ENCODE measurements at places on chromosomes 11 and 22. TPM values are rescaled to one million over a fixed set of nuclear protein-coding genes. Genes with fewer than 3 reads are reported as not detected.

- no peaks in the 10 kb centered on the region for H3K4me1 ChIP-seq
- H3K4me3 ChIP-seq, result no peak overlapping the region
- no peaks in the 10 kb centered on the region for H3K27me3 ChIP-seq
- H3K36me3 ChIP-seq, result no peaks in the 10 kb centered on the region
These were observed 272.5 kb downstream of the SBF2 start for GRCh38 chr11:10021563-10021962.

DNA sequence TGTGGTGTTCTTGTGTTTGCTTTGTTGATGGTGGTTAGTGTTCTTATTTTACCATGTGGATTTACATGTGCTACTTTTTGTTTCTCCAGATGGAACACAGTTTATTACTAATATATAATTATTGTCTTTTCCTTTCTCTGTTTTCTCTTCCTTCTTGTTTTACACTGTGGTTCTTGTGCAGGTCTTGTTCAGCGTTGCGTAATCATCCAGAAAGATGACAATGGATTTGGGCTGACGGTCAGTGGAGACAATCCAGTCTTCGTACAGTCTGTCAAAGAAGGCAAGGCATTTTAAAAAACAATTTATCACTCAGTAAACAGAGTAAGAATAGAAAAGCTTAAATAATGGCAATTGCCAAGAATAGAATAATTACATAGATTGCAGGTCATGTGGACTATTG, 84.4 kb downstream of the ARHGEF12 start:
- no peak overlapping the region for H3K4me3 ChIP-seq
- H3K27me3 ChIP-seq, result no peaks in the 10 kb centered on the region
- H3K36me3 ChIP-seq, result no peaks in the 10 kb centered on the region
- no peaks in the 10 kb centered on the region for H3K4me1 ChIP-seq
- H3K27ac ChIP-seq, result no peak overlapping the region

DNA sequence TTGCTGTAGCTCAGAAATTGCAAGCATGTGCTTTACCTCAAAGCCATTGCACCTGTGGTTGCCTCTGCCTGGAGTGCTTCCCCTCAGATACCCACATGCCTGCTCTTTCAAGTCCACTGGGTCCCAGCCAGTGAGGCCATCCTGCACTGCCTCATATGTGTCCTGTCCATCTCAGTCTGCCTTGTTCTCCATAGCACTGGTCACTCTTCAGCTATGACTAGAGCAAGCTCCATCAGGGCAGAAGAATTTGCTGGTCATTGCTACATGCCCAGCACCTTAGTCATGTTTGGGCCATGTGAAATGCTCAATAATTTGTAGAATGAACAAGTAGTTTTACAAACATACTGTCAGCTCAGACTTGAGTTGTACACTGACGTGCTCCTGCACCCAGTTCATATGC, 64.4 kb upstream of the HORMAD2 start:
- H3K4me1 ChIP-seq, result no peaks in the 10 kb centered on the region

DNA sequence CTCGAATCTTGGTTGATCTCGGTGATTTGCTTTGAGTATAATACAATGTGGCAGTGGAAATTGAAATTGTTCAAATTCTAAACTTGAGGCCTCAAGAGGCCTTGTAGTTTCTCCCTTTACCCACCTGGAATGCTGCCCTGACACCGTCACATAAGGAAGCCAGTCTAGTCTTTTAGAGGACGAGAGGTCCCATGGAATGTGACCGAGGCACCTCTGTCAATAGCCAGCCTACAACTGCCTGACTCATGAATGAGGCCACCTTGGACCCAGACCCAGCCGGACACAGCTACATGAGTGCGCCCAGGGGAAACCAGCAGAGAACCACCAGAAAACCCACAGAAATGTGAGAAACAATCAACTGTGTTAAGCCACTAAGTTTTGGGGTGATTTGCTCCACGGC, 52.5 kb downstream of the RPL27A start:
- no peaks in the 10 kb centered on the region for H3K4me1 ChIP-seq
- no peak overlapping the region for H3K27ac ChIP-seq
- no peaks in the 10 kb centered on the region for H3K27me3 ChIP-seq

DNA sequence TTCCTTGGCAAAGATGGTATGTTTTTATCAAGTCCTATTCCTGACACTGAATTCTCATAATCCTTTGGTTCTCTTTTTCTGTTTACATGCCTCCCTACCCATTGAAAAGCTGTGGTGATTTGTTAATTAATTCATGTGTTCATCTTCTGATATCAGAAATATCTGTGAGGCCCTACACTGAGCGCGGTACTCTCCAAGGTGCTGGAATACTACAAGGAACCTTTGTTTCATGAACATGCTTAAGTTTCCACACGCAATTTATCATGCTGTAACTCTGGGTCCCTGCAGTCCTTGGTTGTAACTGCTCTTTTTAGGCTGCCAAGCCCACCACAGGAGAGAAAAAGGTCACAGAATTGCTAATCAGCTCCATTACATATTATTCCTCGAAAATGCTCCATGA, 331.8 kb downstream of the FAT3 start:
- no peak for DNase-seq
- no peaks in the 10 kb centered on the region for H3K27me3 ChIP-seq
- no peak overlapping the region for H3K27ac ChIP-seq
- H3K4me1 ChIP-seq, result no peaks in the 10 kb centered on the region
- H3K4me3 ChIP-seq, result no peak overlapping the region
- no peaks in the 10 kb centered on the region for H3K36me3 ChIP-seq

CBLIF gene
- not detected for total RNA-seq

DNA sequence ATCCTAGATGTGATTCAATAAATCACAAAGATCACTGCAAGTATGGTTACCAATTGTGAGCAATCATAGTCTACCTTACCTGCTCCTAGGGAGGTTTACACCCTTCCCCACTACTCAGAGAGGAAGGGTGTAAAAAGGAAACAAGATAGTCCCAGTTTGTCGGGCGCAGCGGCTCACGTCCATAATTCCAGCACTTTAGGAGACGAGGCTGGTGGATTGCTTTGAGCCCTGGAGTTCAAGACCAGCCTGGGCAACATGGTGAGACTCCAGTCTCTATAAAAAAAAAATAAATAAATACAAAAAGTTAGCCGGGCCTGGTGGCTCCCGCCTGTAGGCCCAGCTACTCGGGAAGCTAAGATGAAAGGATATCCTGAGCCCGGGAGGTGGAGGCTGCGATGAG, 962 bp upstream of the AMBRA1 start:
- H3K4me1 ChIP-seq, result peaks cover 33% of the 10 kb centered on the region
- H3K4me3 ChIP-seq, result no peak overlapping the region
- no peaks in the 10 kb centered on the region for H3K27me3 ChIP-seq
- no peak for DNase-seq
- H3K27ac ChIP-seq, result no peak overlapping the region

GRCh38 chr11:123378096-123378495, 52.0 kb upstream of the GRAMD1B start:
- H3K27me3 ChIP-seq, result no peaks in the 10 kb centered on the region
- no peak for DNase-seq
- no peaks in the 10 kb centered on the region for H3K36me3 ChIP-seq
- no peak overlapping the region for H3K4me3 ChIP-seq
- H3K27ac ChIP-seq, result no peak overlapping the region
- H3K4me1 ChIP-seq, result peaks cover 14% of the 10 kb centered on the region

SMC1B gene
- total RNA-seq, result not detected

DNA sequence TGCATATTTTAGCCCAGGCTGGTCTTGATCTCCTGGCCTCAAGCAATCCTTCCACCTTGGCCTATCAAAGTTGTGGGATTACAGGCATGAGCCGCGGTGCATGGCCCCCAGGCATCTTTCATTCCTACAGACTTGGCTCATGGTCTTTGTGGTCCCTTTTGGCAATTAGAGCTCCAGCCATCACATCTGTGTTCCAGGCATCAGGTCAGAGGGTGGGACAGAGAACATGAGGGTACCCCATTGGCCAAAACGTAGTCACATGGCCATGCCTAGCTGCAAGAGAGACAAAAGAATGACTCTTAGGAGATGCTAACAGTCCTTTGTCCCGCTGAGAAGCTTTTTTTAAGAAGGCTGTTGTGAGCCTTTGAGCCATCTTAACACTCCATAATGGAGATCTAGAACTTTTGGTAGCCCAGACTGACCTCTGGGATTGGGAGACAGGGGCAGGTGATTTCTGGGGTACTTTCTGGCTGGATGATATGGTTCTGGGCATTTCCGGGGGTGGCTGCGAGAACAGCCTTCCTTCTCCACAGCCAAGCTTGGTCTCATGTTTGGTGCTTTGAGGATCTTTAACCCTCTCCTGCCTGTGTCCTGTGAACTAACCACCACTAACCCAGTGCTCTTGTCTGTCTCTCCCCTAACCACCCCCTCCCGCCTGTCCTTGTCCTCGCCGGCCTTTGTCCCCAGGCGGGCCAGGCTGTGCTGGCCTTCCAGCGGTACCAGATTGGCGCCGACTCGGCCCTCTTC, 18.4 kb upstream of the TAB1 start:
- no peaks in the 10 kb centered on the region for H3K4me1 ChIP-seq
- H3K27ac ChIP-seq, result no peak overlapping the region
- peaks cover 8% of the 10 kb centered on the region for H3K36me3 ChIP-seq
- no peak for DNase-seq

DNA sequence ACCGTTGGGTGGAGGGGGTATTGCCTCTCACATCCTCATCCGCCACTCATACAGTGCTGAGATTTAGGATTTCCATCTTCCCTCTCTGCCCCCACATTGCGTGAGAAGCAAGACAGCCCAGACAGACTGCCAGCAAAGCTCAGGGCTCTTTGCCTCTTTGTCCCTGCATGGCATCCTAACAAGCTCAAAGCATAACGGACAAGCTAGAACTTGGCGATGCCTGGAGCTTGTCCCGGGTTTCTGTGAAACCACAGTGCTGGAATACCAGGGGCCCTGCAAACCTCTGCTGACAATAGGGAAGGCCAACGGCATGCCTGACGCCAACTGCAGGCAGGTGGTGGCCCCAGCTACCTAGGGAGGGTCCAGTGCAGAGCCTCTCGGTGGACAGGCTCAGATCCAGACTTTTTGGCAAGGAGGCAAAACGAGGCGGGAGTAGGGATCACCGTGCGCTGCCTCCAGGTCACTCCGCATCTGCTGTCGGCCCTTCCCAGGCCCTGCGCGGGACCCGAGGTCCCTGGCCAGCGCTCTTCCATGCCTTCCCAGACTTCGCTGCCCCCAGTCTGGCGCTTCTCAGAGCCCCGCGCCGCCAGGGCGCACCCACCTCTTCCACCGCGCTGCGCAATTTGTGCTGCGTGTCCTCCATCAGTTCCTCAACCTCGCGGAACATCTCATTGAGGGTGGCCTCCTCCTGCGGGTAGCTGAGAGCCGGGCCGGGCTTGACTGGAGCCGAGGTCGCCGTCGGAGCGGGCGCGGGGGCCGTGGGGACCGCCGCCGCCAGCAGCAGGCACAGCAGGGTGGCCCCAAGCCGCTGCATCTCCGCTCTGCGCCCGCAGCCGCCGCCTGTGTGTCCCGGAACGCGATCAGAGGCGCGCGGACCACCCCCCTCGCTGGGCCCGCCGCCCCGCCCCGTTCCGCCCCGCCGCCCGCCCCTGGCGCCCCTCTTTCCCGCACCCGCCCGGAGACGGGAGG, at the start of gene DKK3:
Gene DKK3 (minus strand): TSS at position 858 of the 969 bp plus-strand sequence. CDS start 44 bp downstream, at position 814.
- H3K27ac ChIP-seq, result no peak within 1 kb of the TSS
- H3K4me1 ChIP-seq, result peaks cover 13% of the 10 kb centered on the region
- H3K36me3 ChIP-seq, result no peaks in the 10 kb centered on the region
- DNase-seq, result no peak

DNA sequence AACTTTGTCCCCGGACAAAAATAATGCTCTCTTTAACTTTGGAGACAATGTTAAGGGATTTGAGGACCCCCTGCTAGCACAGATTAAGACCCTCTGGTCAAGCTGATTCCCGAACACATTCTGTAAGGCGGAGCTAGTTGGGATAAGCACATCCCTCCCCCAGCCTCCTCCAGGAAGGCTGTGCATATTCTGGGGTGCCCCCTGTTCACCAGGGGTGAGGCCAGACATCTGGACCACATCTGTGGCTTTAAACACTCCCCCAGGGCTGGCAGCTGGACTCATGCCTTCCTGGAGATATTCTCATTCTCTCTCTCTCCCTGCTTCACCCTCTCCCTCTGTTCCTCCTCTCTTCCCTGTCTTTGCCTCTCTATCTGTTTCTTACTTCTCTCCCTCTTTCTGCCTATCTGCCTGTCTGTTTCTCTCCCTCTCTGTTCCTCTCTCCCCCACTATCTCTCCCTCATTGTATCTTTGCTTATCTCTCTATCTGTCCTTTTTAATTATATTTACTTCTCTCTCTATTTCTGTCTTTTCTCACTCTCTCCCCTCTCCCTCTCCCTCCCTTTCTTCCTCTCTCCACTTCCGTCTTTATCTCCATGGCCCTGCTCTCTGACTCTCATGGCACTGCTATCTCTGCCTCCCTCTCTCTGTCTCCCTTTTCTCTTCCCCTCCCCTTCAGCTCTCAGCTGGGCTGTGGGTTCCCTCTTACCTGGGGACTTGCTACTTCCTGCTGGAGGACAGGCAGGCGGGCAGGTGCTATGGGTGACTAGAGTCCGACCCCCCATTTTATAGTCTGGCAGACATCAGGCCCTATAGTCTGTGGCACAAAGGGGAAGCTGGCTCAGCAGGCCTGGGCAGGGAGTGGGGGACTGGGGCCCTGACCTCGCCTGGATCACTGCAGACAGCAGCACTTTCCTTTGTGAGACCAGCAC, at the start of gene CRYBB1:
Gene CRYBB1 (minus strand): TSS at position 757 of the 929 bp plus-strand sequence. CDS start 1,708 bp downstream, outside the sequence.
- H3K27me3 ChIP-seq, result no peaks in the 10 kb centered on the region
- H3K36me3 ChIP-seq, result no peaks in the 10 kb centered on the region
- H3K4me3 ChIP-seq, result no peak within 1 kb of the TSS

- no peak for DNase-seq
- H3K27me3 ChIP-seq, result no peaks in the 10 kb centered on the region
- no peaks in the 10 kb centered on the region for H3K36me3 ChIP-seq
- H3K4me1 ChIP-seq, result no peaks in the 10 kb centered on the region
These were observed 131.2 kb downstream of the ARL14EP start for GRCh38 chr11:30454111-30454510.

DNA sequence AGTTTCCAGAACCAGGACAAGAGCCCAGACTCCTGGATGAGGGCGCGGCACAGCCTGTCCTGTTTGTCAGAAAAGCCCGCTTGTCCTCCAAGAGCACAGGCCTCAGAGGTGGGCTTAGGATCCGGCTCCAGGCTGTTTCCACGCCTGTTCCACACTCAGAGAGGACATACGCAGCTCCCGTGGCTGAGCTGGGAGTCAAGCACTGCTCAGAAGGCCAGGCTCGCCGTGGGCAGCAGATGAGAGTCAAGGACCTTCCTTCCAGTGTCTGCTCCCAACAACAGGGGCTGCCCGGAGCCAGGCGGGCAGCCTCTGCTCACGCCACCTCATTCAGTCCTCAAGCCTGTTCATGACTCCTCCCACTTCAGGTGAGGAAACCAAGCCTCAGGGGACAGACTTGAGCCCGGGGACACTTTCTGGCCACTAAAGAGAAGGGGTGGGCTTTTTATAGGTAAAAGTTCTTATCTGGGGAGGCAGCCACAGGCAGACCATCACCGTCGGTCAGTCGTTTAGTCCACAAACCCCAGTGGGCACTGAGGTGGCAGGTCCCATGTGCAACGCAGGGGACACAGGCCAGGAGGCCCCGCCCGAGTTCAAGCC, 3.8 kb downstream of the CYB5R3 start:
- H3K4me1 ChIP-seq, result peaks cover 59% of the 10 kb centered on the region
- no peaks in the 10 kb centered on the region for H3K27me3 ChIP-seq
- H3K36me3 ChIP-seq, result peaks cover 3% of the 10 kb centered on the region
- DNase-seq, result no peak
- H3K27ac ChIP-seq, result no peak overlapping the region

Data from CD4-positive, alpha-beta T cell (primary cell).